Activated naive CD4-positive, alpha-beta T cell treated with anti-CD3 and anti-CD28 coated beads for 36 hours (primary cell): ENCODE measurements at places on chromosomes 7 and 10.

DNA sequence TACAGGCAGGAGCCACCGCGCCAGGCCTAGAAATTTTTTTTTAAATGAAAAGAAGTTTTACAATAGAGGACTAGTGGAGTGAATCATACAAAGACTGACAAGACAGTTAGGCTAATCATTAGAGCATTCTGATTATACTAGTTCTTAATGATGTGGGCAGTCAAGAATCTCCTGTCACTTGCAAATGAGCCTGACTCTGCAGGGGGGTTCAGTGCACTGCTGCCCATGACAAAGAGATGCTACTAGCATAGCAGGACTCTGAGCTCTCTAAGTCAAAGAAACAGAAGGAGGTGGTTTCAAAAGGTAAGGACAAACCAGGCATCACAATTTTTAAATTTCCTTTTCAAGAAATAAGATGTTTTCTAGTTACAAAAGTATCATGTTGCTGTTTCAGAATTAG lies 59.0 kb downstream of the CCDC6 start:
- H3K4me3 ChIP-seq: no peak overlapping the region
- H3K27ac ChIP-seq: no peak overlapping the region
- no peaks in the 10 kb centered on the region for H3K27me3 ChIP-seq
- DNase-seq: no peak
- H3K36me3 ChIP-seq: peaks cover 50% of the 10 kb centered on the region

- no peak overlapping the region for H3K4me3 ChIP-seq
- no peak overlapping the region for H3K27ac ChIP-seq
- H3K36me3 ChIP-seq: no peaks in the 10 kb centered on the region
Observed at GRCh38 chr7:29459589-29459988, 104.0 kb upstream of the PRR15 start.

- no peak overlapping the region for H3K27ac ChIP-seq
- peaks cover 43% of the 10 kb centered on the region for H3K27me3 ChIP-seq
- no peak for DNase-seq
- H3K4me3 ChIP-seq: no peak overlapping the region
- H3K4me1 ChIP-seq: peaks cover 18% of the 10 kb centered on the region
Observed at GRCh38 chr10:101016814-101017213, 14.1 kb downstream of the PDZD7 start.

- H3K4me1 ChIP-seq: no peaks in the 10 kb centered on the region
- H3K36me3 ChIP-seq: no peaks in the 10 kb centered on the region
- no peak overlapping the region for H3K27ac ChIP-seq
- DNase-seq: no peak
- H3K4me3 ChIP-seq: no peak overlapping the region
Observed at GRCh38 chr7:22783421-22783820, 39.2 kb downstream of the TOMM7 start.

GRCh38 chr10:58700591-58700990 lies 187.9 kb downstream of the BICC1 start:
- H3K4me1 ChIP-seq: no peaks in the 10 kb centered on the region
- H3K27me3 ChIP-seq: peaks cover 2% of the 10 kb centered on the region
- no peak overlapping the region for H3K27ac ChIP-seq

- peak overlapping the region; percentile 96 for H3K4me3 ChIP-seq
- H3K27me3 ChIP-seq: no peaks in the 10 kb centered on the region
- DNase-seq: peak; percentile 66
- H3K4me1 ChIP-seq: peaks cover 36% of the 10 kb centered on the region
- peaks cover 25% of the 10 kb centered on the region for H3K36me3 ChIP-seq
Observed at GRCh38 chr7:92133737-92134270, 473 bp downstream of the CYP51A1 start.

DNA sequence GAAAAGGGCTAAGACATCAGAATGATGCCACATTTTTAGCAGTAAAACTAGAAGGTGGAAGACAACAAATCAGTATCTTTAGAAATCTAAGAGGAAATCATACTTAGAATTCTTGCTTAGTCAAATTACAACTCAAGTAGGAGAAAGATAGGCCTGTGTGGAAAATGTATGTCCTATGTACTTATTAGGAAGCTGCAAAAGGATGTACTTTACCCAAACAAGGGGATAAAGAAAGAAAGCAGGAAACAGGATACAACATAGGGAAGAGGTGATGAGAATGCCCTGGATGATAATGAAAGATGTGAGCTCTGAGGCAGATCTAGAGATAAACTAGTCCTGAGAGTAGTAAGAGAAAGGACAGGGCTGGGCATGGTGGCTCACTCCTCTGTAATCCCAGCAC lies 54.9 kb downstream of the RNLS start:
- no peaks in the 10 kb centered on the region for H3K36me3 ChIP-seq
- no peak overlapping the region for H3K4me3 ChIP-seq
- H3K4me1 ChIP-seq: no peaks in the 10 kb centered on the region
- H3K27me3 ChIP-seq: no peaks in the 10 kb centered on the region
- H3K27ac ChIP-seq: no peak overlapping the region

- H3K4me1 ChIP-seq: no peaks in the 10 kb centered on the region
- no peak overlapping the region for H3K27ac ChIP-seq
- H3K27me3 ChIP-seq: no peaks in the 10 kb centered on the region
- H3K36me3 ChIP-seq: no peaks in the 10 kb centered on the region
- no peak for DNase-seq
Observed at GRCh38 chr7:49660170-49660783, 113.2 kb upstream of the VWC2 start.

- H3K4me1 ChIP-seq: no peaks in the 10 kb centered on the region
- DNase-seq: no peak
- no peak overlapping the region for H3K4me3 ChIP-seq
- H3K27ac ChIP-seq: no peak overlapping the region
- H3K27me3 ChIP-seq: no peaks in the 10 kb centered on the region
Observed at GRCh38 chr7:71995111-71995510, 417.0 kb downstream of the CALN1 start.

DNA sequence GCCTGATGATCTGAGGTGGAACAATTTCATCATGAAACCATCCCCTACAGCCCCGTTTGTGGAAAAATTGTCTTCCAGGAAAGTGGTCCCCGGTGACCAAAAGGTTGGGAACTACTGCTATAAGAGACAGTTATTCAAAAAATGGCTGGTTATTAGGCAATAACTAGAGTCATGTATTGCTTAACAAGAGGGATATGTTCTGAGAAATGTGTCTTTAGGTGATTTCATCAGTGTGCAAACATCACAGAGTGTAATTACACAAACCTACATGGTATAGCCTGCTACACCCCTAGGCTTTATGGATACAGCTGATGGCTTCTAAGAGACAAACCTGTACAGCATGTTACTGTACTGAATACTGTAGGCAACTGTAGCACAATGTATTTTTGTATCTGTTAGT lies 71.3 kb upstream of the CSTF2T start:
- no peaks in the 10 kb centered on the region for H3K27me3 ChIP-seq
- no peaks in the 10 kb centered on the region for H3K36me3 ChIP-seq
- DNase-seq: no peak
- H3K27ac ChIP-seq: no peak overlapping the region
- H3K4me3 ChIP-seq: no peak overlapping the region

DNA sequence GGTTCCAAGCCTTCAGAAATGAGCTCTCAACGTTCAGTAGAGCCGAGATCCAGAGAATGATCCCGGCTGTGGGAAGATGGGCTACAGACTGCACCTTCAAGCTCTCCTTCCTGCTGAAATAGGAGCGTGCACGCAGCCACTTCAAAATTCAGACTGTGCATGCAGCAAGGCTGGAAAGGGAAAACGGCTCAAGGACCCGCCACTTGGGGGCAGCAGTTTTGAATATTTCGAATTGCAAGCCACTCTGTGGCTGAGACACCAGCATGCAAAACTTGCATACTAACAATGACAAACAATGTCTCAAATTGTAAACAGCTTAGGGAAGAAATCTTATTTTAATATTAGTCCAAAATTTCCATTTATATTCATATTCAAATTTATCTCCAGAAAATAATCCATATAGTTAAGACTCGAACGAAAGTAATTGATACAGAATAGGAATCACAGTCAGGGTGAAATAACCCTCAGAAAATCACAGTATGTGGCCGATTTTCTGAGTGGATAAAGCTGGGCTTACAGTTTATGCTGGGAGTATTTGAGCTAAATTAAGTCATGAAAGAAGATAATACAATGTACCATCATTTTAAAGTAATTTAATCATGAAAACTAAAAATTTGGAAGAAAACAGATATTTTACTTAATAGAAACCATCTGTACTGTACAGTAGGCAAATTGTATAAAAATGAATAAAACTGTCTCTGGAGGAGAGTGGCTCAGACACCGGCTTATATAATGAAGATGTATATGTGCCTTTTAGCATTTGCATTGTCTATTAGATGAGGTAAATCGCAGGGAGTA lies 137.9 kb upstream of the MKI67 start:
- DNase-seq: peak; percentile 74
- no peaks in the 10 kb centered on the region for H3K4me1 ChIP-seq
- H3K27me3 ChIP-seq: peaks cover 30% of the 10 kb centered on the region
- no peaks in the 10 kb centered on the region for H3K36me3 ChIP-seq

GRCh38 chr10:53664282-53665019 lies 891.9 kb upstream of the MBL2 start:
- H3K4me1 ChIP-seq: no peaks in the 10 kb centered on the region
- H3K27me3 ChIP-seq: no peaks in the 10 kb centered on the region
- H3K4me3 ChIP-seq: no peak overlapping the region

DNA sequence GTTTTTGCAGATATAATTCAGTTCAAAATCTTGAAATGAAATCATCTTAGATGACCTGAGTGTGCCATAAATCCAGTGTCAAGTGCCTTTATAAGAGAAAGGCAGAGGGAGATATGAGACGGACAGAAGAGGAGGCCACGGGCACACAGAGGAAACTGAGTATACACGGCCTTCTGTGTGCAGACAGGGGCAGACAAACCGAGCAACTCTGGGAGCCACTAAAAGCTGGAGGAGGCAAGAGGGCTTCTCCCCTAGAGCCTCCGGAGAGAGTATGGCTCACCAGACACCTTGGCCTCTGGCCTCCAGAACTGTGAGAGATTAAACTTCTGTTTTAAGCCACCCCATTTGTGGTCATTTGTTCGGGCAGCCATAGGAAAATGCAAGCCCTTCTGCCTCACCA lies 12.6 kb downstream of the TSPAN15 start:
- H3K27ac ChIP-seq: no peak overlapping the region
- no peak overlapping the region for H3K4me3 ChIP-seq
- H3K4me1 ChIP-seq: peaks cover 12% of the 10 kb centered on the region
- DNase-seq: no peak
- H3K27me3 ChIP-seq: no peaks in the 10 kb centered on the region
- H3K36me3 ChIP-seq: no peaks in the 10 kb centered on the region

DNA sequence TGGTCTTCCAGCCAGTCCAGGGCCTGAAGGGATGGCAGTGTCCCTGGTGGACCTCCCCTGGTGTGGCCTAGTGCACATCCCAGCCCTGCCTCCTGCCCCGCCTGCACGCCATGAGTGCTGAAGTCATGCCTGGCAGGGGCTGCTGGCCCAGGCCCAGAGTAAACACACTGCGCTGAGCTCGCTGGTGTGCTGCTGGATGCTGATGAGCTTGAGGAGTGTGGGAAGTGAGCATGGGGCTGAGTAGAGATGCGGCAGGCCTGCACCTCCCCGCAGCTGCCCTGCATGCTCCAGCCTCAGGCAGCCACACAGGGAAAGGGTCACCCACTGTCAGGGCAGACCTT lies 43.2 kb downstream of the HTRA1 start:
- no peak overlapping the region for H3K27ac ChIP-seq
- no peak overlapping the region for H3K4me3 ChIP-seq

DNA sequence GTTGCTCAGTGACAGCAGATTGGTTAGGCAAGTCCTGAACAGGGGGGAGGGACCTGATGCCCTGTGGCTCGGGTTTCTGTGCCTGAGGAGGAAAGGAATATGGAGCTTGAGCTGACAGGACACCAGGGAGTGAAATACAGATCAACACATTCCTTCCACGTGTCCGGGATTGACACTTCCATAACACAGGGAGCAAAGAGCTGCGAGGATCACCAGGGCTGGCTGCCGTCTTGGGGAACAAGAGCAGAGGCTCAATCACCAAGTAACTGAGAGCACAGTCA lies 36.7 kb upstream of the EFCAB10 start:
- no peaks in the 10 kb centered on the region for H3K4me1 ChIP-seq
- no peak for DNase-seq
- no peak overlapping the region for H3K4me3 ChIP-seq
- H3K36me3 ChIP-seq: peaks cover 12% of the 10 kb centered on the region

GRCh38 chr10:72625276-72625607 lies 637 bp downstream of the MICU1 start:
- peak overlapping the region; percentile 97 for H3K4me3 ChIP-seq
- no peaks in the 10 kb centered on the region for H3K36me3 ChIP-seq
- peaks cover 16% of the 10 kb centered on the region for H3K4me1 ChIP-seq
- H3K27me3 ChIP-seq: no peaks in the 10 kb centered on the region
- H3K27ac ChIP-seq: peak overlapping the region; percentile 53

DNA sequence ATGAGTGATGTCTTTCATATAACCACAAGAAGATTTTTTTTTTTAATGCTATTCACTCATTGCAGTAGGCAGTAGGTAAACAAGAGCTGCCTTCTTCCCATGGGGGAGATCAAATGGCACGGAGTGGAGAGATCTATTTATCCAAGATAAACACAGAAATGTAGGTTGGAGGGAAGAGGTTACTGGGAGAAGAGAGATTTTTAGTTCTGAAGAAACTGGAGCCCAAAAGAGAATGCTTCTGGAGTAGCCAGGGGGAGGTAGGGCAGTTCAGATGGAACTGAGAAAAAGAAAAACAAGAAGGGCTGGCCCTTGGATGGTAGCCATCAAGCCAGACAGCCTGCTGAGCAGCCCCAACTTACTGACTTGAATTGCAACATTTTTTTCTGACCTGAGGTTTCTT lies 270.1 kb upstream of the TPK1 start:
- no peak overlapping the region for H3K27ac ChIP-seq
- H3K4me3 ChIP-seq: no peak overlapping the region
- no peaks in the 10 kb centered on the region for H3K4me1 ChIP-seq
- DNase-seq: no peak
- H3K36me3 ChIP-seq: no peaks in the 10 kb centered on the region
